Germinal center (tissue), 1 donor: ENCODE measurements at places on chromosomes 2 and 18.

- DNase-seq = no peak
Observed at GRCh38 chr2:182324665-182325064, 102.2 kb downstream of the PDE1A start.

DNA sequence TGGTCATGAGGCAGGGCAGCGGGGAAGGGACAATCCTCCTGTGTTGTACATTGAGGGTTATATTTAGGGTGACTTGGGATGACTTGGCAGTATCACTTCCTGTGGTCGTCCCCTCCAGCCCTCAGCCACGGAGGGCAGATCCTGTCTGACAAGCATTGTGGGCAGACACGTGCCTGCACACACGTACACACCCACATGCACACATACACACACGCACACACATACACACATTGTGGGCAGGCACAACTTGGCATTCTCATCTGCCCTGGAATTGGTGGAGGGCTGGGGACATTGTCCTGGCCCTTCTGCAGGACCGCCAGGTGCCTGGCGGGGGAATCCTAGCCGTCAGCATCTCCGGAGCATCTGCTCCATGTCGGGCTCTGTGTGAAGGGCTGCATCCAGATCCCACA lies 47.6 kb downstream of the ODC1 start:
- DNase-seq = no peak

GRCh38 chr18:80171054-80171872 lies 62.2 kb downstream of the ADNP2 start:
- DNase-seq = peak; percentile 66

GRCh38 chr18:30451981-30452380 lies 590.6 kb downstream of the DSC3 start:
- DNase-seq = no peak

GRCh38 chr18:3541549-3542386 lies 91.8 kb downstream of the TGIF1 start:
- no peak for DNase-seq

- DNase-seq = no peak
Observed at GRCh38 chr2:207815254-207815653, 45.5 kb upstream of the FZD5 start.

DNA sequence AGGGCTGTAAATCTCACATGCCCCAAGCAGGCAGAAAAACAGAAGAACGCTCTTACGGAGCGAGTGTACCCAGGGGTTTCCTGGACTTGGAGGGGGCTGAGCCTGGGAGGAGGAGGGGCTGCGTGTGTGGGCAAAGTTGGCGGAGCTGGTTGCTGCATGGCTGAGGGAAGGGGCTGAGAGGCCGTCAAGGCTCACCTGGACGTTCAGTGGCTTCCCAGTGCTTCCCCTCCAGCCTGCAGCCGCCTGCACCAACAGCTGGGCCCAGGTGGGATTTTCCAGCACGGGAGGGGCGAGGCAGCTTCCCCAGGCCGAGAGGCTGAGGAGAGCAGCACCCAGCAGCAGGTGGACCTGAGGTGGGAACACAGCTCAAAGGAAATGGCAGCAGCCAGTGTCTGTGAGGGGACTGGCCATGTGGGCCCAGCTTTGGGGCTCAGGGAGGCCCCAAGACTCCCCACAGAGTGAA lies 70.6 kb upstream of the CTDP1 start:
- DNase-seq = no peak

GRCh38 chr18:60202708-60203107 lies 169.9 kb downstream of the MC4R start:
- DNase-seq = no peak

- DNase-seq = no peak
Observed at GRCh38 chr2:53188851-53189510, 578.6 kb upstream of the CHAC2 start.

- DNase-seq = no peak
Observed at GRCh38 chr2:28373854-28374253, 18.8 kb upstream of the FOSL2 start.

DNA sequence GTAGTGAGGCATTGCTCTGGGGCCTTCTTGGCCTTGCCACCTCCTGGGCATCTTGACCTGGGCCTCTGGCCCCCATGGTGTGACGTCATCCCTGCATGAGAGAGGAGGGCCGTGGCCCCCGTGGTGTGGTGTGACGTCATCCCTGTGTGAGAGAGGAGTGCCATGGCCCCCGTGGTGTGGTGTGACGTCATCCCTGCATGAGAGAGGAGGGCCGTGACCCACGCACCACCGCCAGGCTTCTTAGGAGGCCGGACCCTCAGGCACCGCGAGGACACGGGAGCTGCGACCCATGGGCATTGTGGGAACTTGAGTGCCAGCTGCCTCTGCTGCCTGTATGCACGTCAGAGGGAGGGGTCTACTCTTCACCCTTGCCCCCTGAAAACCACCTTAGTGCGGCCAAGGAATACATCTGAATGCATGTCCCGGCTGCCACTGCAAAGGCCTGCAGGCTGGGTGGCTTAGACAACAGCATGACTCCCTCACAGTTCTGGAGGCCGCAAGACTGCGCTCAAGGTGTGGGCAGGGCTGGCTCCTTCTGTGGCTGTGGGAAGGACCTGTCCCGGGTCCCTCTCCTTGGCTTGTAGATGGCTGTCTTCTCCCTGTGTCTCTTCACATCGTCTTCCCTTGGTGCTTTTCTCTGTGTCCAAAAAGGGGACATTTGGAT lies 20.8 kb upstream of the OTOS start:
- DNase-seq = no peak

- no peak for DNase-seq
Observed at GRCh38 chr18:30094556-30094955, 948.0 kb downstream of the DSC3 start.

DNA sequence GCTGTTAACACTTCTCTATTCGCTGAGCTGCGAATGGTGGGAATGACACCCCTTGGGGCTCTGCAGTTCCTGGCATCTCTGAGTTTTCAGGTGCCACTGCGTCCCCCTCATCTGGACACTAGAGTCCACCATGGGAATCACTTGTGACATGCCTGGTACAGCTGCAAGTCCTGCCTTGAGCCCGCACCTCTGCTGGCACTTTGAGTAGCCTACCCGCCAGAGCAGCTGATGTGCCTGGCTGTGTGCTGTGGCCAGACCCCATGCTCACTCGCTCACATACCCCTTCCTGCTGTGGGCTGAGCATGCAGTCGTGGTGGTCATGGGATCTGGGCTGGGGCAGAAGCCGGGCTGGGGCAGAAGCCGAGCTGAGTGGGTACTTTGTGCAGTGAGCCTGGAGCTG lies 117.6 kb downstream of the RND3 start:
- DNase-seq = no peak

- no peak for DNase-seq
Observed at GRCh38 chr2:232347369-232347768, 31.2 kb upstream of the ALPP start.

- DNase-seq = peak; percentile 70
Observed at GRCh38 chr18:11995445-11996189, 14.3 kb downstream of the IMPA2 start.

GRCh38 chr2:171793691-171794678 lies 100.1 kb downstream of the SLC25A12 start:
- no peak for DNase-seq

GRCh38 chr2:218006741-218007140 lies 3.9 kb upstream of the TNS1 start:
- no peak for DNase-seq

DNA sequence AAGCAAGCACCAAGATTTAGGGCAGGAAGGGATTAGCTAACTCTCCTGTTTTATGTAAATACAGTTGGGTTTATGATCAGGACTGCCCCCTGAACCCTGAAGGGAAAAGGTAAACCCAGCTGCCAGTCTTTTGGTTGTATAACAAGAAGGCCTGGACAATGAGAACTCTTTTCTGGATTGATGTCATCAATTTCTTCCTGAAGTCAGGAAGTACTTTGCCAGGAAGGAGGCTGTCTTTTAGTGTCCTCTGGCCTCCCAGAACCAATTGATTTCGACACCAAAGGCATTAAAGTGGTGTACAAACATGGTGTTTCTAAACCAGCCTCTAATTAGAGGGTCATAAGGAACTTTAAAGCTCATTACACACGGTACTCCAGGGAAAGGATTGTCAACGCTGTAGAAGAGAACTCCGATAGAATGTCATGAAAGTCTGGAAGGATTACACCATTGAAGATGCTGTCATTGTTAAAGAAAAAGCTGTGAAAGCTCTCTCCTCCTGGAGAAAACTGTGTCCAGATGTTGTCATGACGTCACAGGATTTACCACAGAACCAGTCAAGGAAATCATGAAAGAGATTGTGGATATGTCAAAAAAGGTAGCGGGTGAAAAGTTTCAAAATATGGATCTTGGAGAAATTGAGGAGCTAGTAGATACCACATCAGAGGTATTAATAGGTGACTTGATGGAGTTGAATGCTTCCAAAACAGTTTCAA lies 78.8 kb downstream of the ANKRD12 start:
- no peak for DNase-seq

DNA sequence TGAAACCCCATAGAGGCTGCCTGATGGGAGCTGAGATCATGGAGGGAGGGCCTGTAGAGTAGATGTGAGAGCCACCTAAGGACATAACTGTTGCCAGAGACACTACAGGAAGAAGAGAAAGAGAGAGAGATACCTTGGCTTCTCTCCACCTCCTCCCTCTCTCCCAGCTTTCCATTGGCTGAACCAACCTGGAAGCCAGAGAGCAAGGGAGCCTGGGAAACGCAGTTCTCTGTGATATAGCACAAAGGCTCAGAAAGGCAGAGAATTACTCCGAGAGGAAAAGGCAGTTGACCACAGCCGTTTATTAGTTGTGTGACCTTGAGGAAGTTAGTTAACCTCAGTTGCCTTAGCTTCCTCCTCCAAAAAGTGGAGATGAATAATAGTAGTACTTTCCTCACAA lies 37.7 kb upstream of the MAT2A start:
- DNase-seq = no peak

GRCh38 chr18:37299471-37300304 lies 265.9 kb downstream of the CELF4 start:
- DNase-seq = no peak

DNA sequence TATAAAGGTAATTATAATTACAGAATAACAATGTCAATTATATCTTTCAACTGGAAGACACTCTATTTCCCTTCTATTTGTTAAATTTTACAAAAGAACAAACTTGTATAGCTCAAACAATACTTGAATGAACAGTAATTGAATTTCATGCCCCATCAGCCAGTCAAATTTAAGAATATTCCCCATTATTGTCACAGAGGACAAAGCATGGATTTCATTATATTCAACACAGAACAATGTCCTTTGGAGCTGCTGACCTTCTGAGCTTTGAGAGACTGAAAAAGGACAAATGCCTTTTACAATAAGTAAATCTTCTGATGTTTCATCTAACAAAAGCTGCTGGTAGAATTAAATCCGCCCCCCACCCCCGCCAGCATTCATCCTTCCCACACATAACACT lies 187.5 kb upstream of the MC4R start:
- DNase-seq = no peak

GRCh38 chr2:197931661-197932312 lies 127.4 kb downstream of the PLCL1 start:
- no peak for DNase-seq

DNA sequence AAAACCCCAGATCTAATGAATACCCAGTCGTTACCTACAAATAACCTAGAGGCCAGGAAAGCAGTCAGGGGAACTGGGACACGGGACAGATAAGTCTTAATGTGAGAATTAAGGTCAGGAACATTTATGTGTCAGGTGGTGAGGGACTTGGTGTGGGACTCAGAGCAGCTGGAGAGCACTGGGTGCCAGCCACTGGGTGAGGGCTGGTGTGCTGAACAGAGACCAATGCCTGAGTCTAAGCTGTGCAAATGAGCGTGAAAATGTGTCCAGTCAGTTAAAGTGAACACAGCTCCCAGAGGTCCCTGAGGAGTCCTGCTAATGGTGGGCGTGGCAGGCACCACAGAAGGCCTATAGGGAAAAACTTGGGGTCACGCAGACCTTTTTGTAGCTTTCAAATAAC lies 225.9 kb downstream of the C1D start:
- DNase-seq = no peak

DNA sequence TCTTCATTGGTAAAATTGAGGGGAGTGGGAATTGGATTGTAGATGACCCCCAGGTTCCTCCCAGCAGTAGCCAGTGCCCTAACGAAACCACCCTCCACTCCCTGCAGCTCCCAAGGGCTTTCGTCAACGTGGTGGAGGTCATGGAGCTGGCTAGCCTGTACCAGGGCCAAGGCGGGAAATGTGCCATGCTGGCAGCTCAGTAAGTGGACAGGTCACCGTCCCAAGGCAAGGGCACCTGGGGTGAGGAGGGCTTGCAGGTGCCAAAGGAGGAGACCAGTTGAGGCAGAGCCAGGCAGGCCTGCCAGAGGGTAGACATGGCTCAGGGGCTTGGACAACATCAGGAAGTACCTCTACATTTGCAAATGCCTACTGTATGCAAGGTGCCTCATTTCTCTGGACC lies 122.6 kb upstream of the PPP1CB start:
- DNase-seq = no peak

DNA sequence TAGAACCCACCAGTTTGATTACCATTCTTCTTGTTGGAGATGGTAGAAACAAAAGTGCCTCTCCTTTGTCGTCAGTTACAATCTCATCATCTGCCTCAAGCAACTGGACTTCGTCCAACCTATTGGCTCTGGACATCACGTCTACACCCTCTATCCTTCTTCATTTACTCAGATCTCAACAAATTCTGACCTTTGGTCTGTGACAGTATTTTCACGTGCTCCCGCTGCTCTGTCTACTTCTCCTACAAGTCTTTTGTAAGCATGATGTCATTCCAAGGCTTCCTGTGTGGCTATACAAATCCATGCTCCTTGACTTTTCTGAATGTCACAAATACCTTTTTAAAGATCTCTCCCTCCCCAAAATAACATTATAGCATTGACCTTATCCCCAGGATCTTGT lies 43.0 kb upstream of the PID1 start:
- no peak for DNase-seq
